ENCODE measurements at places on chromosomes 12 and 14.

DNA sequence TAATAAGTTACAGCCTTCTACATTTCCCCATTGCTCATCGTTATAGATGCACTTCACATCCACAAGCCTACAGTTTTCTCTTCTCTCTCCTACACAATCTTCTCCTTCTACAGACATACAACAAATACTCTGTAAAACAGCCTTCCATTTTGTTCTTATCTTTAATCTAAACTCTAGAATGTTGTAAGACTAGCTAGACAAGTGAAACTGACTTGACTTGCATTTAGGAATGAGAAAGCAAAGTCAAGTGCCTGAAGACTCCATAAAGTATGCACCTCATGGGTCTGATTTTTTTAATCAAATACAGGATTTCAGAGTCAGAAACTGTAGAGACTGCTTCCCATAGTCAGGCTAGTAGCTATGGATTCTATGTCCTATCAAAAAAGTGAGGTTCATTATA, 190.3 kb downstream of the KLHL28 start:
- DNase-seq: no peak

- no peak for DNase-seq
Observed at GRCh38 chr12:125284945-125285685, 219.9 kb downstream of the AACS start.

- no peak for DNase-seq
Observed at GRCh38 chr12:20483776-20484175, 115.4 kb downstream of the PDE3A start.

- DNase-seq: no peak
Observed at GRCh38 chr12:121226399-121226798, 16.5 kb downstream of the P2RX4 start.

DNA sequence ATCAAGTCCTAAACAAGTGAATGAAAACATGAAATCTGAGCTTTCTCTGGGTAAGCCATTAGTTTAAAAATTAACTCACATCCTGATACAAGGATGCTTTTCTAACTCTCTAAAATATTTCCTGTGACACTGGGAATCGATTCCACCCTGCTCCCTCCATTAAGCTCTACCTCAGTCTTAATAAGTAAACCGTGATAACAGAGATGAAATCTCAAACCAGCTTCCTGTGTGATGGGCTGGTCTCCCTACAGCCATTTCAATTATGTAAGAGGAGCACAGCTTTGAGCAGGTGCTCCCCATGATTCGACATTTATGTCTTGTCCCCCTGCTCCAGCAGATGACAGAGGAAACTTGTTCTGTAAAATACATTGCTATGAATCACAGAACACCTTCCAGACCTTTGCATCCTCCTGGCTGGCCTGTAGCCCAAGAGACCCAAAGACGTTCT, 59.0 kb downstream of the GAS2L3 start:
- DNase-seq: no peak

DNA sequence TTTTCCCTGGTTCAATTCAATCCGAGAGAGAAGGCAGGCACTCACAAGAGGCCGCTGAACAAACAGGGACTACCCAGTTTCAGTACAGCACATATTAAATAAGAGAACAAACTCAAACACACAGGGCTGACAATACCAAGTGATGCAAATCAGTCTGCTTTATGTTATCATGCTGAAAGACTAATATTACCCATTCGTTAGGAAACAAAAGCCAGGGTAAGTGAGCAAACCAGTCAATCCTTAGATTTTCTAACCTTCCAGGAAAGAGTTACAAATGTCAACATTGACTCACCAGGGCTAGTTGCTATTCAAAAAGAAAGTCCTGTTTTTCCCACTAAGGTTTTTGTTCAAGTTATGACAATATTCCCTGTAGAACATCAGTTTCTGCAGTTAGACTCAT, 246.2 kb downstream of the C12orf42 start:
- no peak for DNase-seq

- DNase-seq: no peak
Observed at GRCh38 chr12:127273626-127274025, 993.3 kb upstream of the TMEM132C start.

DNA sequence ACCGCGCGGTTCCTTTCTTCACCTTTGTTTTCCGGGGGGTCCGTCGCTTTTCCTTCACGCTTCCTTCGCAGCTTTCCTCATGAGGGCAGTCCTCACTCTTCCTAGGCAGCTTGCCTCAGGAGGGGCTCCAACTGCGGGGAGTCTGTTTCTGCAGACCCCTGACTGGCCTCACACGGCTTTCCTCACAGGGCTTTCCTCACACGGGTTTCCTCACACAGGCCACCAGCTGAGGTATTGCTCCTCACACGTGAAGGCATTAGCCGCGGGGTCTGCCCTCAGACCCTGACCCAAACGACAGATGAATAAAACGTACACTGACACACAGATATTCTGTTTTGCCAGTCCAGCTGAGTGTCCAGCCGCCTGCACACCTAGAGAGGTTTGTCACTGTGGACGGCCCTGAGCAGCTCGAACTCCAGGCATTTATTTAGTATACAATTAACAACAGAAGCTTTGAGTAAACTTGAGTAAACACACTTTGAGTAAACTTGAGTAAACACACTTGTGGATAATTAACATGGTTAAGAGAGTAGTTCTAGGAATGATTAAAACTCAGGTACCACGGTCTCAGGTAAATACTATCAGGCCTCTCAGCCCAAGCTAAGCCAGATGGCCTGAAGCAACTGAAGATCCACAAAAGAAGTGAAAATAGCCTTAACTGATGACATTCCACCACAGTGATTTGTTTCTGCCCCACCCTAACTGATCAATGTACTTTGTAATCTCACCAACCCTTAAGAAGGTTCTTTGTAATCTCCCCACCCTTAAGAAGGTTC, 16.1 kb upstream of the LYZ start:
- no peak for DNase-seq

Measured in T1000 (cell line).